GM06990 (cell line): ENCODE measurements at places on chromosomes 2 and 18.
A peak's percentile ranks its signal among the peaks of the same experiment; 100 is the strongest.

GRCh38 chr2:55363636-55364035 lies 56.0 kb downstream of the CCDC88A start:
- no peak for DNase-seq

GRCh38 chr2:14872779-14873325 lies 240.3 kb downstream of the LRATD1 start:
- no peak for DNase-seq

- DNase-seq: no peak
These were observed 315.0 kb upstream of the SLC39A10 start for GRCh38 chr2:195342061-195342460.

- no peak for DNase-seq
These were observed 2.1 kb downstream of the KCNG2 start for GRCh38 chr18:79799619-79800370.

- DNase-seq: no peak
These were observed 65.6 kb downstream of the STRADB start for GRCh38 chr2:201517094-201517493.

DNA sequence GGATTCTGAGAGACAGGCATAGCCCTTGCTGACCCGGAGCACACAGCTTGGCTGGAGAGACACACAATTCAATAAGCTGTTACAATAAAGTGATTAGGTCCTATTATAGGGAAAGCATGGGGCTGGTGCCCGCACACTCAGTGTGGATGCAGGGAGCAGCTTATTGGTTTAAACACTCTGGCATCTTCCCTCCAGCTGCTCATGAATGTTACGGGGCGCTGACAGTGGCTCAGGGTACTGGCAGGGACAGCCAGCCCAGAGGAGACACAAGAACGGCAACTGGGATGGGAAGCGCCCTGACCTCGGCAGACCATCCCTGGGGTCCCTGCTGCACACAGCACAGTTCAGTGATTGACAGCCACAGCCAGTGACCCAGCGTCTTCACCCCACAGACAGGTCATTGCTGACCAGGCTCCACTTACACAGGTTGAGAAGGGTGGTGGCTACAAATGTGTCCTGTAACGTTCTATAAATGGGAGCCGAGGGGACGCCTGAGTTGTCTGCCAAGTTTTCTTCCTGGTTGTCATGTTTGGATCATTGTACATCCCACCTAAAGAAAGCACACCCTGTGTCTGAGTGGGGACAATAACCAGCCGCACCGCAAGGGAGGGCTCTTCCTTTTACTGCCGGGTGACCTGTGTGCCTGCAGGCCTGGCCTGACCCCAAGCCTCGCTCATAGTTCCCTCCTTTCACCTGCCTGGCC lies 60.3 kb downstream of the SH3BP4 start:
- DNase-seq: no peak

DNA sequence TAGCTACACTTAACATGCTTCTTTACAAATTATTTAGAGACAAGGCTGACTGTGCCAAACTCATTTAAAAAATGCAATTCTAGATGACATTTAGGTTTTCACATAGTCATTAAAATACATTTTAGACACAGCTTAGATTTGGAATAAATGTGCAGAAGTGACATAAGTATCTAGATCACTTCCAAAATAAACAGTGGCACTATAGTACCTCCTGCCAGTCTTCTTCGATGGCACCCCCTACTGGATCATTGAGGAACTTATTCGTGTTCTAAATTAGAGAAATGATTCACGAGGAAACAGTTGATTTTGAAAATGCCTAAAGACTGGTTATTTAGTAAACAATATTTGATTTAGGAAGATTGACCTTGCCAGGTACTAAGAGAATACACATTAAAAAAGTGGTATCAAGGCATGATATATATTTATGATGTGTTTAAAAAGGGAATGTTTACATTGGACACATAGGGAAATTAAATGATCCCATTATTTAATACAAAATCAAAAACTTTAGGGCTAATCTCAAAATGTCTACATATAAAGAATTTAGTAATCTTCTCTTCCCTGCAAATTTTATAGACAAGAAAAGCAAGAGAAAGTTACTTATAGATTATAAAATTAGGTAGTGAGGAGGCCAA lies 323.9 kb downstream of the XIRP2 start:
- DNase-seq: no peak

GRCh38 chr18:12336171-12336613 lies 28.2 kb downstream of the TUBB6 start:
- no peak for DNase-seq

GRCh38 chr2:71646028-71646427 lies 192.7 kb downstream of the DYSF start:
- DNase-seq: no peak

DNA sequence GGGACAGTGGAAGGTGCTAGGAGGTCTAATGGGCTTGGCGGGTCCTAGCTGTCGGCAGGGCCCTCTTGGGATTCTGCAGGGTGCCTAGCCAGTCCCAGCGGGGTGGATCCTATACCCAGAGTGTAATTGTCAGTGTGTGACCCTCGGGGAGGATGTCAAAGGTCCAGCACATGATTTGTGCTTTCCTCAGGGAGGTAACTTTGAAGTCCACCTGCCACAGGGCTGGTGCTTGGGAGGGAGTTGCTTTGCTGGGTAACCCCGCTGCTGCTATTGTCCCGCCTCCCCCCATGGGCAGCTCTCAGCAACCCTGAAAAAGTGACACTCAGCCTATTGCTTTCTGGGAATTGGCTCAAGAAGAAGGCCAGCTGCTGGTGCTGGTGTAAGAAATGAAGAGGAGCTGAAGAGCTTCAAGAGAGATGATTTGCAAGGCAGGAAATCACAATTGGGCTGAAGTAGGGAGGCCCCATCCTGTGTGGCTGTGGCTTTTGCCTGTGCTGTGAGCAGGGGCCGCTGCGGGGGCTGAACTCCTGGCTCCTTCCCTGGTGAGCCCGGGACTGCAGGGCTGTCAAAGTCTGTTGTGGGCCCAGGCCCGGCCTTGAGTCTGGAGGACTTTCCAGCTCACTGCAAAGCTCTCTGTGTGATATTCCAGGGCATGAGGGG lies 36.4 kb downstream of the EMILIN2 start:
- peak; percentile 26 for DNase-seq

DNA sequence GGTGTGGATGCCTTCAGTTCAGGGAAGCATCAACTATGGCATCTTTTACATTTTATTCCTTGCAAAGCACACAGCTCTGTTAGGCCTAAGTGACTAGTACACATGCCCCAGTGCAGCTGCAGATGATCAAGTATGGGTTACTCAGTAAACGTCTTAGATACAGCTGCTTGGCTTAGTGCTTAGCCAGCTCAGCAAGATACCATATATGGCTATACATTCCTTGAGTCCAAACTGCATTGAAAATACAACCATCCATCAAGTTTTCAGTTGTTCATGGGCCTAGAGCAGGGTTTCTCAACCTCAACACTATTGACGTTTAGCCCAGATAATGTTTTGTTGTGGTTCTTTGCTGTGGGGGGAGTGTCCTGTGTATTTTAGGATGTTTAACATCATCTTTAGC lies 769.9 kb downstream of the TSN start:
- no peak for DNase-seq
